Activated CD4-positive, alpha-beta T cell treated with anti-CD3 and anti-CD28 coated beads, Interleukin-2, amount 10 ng/mL, durations not matched to agents 7 days and 5 days (primary cell): ENCODE measurements at places on chromosomes 12 and 14.

DNA sequence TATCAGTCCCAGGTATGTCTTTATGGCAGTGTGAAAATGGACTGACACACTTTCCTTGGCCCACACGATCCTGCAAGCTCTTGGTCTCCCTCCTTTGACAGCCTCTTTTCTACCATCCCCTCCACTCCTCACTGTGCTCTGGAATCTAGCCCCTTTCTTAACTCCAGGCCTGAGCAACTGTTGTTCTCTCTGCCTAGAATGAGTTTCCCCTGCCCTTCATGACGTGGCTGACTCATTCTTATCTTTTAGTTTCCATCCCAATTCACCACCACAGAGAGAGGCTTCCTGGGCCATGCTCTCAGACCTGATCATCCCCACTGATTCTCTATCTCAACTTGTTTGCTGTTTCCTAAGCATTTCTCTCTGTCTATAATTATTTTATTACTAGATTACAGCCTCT lies 157.4 kb upstream of the HMGA2 start:
- no peak for DNase-seq
- no peak overlapping the region for H3K4me3 ChIP-seq
- H3K27me3 ChIP-seq = peaks cover 4% of the 10 kb centered on the region
- H3K27ac ChIP-seq = no peak overlapping the region

- peaks cover 7% of the 10 kb centered on the region for H3K27me3 ChIP-seq
- DNase-seq = no peak
- H3K36me3 ChIP-seq = no peaks in the 10 kb centered on the region
- H3K4me1 ChIP-seq = no peaks in the 10 kb centered on the region
- no peak overlapping the region for H3K27ac ChIP-seq
Observed at GRCh38 chr14:72332871-72333270, 400.6 kb downstream of the RGS6 start.

DNA sequence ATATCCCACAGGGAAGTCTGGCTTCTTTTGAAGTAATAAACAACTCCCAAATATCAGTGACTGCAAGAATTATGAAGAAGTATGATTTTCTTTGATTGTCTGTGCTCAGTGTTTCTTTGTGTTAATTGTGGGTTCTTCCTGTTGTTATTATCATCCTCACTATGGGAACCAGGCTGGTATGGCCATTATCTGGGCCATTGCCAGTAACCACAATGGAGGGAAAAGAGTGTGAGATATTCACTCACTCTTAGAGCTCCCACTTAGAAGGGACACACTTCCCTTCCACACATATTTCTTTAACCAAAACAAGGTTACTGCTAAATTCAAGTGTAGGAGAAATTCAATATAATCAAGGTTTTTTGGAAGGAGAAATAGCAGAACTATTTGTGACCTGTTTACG lies 503.7 kb downstream of the SLC6A15 start:
- no peaks in the 10 kb centered on the region for H3K4me1 ChIP-seq
- H3K36me3 ChIP-seq = no peaks in the 10 kb centered on the region
- H3K4me3 ChIP-seq = no peak overlapping the region
- H3K27ac ChIP-seq = no peak overlapping the region
- DNase-seq = no peak
- H3K27me3 ChIP-seq = no peaks in the 10 kb centered on the region

- no peak overlapping the region for H3K27ac ChIP-seq
- no peaks in the 10 kb centered on the region for H3K27me3 ChIP-seq
- no peaks in the 10 kb centered on the region for H3K36me3 ChIP-seq
- H3K4me3 ChIP-seq = no peak overlapping the region
- peaks cover 3% of the 10 kb centered on the region for H3K4me1 ChIP-seq
Observed at GRCh38 chr12:126545411-126545810, 1480.2 kb downstream of the AACS start.

- H3K4me1 ChIP-seq = peaks cover 43% of the 10 kb centered on the region
- DNase-seq = peak; percentile 32
- H3K4me3 ChIP-seq = peak overlapping the region; percentile 31
- no peaks in the 10 kb centered on the region for H3K27me3 ChIP-seq
- peak overlapping the region; percentile 78 for H3K27ac ChIP-seq
Observed at GRCh38 chr14:50520947-50521815, 11.2 kb downstream of the MAP4K5 start.
